Fibroblast of lung (primary cell): ENCODE measurements at places on chromosomes 12 and 14. TPM values are rescaled to one million over a fixed set of nuclear protein-coding genes. Genes with fewer than 3 reads are reported as not detected.

- DNase-seq = peak; percentile 52
Measured at GRCh38 chr12:43835656-43836474, at the start of gene TMEM117. Gene TMEM117, plus strand, starts transcription at chr12:43836081.

TAS2R13 gene
- total RNA-seq = 1.0 and 1.7 TPM in 2 replicates

DNA sequence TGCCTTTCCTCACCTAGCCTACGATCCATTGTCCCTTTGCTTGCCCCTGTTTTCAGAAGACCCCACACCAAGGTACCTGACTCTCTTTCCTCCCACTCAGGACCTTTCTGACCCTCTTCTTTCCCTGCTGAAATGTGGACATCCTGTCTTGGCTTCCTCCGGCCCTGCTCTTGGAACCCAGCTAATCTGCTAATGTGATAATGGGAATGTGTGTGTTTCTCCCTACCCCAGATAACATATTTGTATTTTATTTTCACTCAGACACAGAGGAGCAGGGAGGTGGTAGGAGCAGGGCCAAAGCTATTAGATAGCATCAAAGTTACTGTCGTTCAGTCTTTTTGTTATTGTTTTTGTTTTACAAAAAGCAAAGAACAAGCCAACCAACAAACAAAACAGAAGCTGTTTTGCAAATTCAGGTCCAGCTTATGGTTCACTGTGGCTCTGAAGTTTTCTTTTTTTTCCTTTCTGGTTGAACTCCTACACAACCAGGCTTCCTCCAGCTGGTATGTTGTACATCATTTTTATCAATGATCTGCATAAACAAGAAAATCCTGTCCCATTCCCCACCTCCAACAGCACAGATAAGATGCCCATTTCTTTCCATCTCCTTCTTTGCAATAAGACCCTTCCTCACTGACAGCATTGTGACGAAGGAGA lies 137.3 kb downstream of the C12orf75 start:
- no peak for DNase-seq

DNA sequence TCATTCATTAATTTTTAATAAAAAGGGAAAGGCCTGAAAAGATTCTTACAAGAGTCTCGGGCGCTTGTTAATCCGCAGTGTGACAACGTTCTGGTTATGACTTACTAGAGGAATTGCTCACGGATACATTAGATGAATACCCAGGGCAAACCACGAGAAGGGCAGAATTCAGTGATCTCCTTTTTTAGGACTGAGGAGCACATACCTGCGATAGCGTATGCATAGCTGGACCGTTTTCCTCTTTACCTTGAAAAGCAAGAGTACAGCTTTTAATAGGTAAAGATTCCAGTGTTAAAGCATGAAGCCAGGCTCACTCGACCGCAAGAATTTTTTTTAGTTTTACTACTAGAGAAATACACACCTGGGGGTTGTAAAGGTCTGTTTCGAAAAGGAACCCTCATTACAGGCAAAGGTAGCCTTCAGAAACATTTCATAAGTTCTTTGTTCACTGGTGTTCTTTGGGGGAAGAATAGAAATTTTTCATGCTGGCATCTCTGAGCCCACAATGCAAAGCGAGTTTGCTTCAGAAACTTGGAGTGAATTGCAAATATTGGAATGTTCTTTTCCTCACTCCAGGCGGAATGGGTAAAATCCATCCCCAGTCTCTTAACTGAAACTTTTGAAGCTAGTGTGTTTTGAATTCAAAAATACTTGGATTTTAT lies 953 bp downstream of the MAPK1IP1L start:
- peak; percentile 51 for DNase-seq

- DNase-seq = peak; percentile 61
Measured at GRCh38 chr12:51635346-51635745, 44.3 kb downstream of the SCN8A start.

- DNase-seq = peak; percentile 62
Measured at GRCh38 chr12:124026755-124027745, 54.0 kb downstream of the ZNF664 start.

PPP1R1A gene
- total RNA-seq = not detected in 2 replicates

SERPINA9 gene
- total RNA-seq = not detected in 2 replicates
